ENCODE measurements at places on chromosomes 6 and 20.

DNA sequence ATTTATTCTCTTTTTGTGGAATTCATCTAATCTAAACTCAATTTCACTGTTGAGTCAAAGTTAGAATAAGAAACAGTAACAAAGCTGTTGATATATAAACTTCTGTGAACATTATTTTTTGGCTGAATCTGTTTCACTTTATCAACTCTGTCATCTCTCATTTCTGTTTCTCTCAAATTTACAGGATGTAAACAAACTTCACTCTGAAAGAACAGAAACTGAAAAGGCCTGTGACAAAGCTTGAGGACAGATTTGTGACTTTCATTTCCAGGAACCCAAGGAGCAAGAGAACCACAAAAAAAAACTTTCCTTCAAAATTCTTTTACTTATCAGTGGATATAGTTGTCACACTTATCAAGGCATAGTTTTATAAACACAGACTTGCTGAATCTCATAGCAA lies 447.9 kb upstream of the OPRM1 start:
- no peak for DNase-seq

DNA sequence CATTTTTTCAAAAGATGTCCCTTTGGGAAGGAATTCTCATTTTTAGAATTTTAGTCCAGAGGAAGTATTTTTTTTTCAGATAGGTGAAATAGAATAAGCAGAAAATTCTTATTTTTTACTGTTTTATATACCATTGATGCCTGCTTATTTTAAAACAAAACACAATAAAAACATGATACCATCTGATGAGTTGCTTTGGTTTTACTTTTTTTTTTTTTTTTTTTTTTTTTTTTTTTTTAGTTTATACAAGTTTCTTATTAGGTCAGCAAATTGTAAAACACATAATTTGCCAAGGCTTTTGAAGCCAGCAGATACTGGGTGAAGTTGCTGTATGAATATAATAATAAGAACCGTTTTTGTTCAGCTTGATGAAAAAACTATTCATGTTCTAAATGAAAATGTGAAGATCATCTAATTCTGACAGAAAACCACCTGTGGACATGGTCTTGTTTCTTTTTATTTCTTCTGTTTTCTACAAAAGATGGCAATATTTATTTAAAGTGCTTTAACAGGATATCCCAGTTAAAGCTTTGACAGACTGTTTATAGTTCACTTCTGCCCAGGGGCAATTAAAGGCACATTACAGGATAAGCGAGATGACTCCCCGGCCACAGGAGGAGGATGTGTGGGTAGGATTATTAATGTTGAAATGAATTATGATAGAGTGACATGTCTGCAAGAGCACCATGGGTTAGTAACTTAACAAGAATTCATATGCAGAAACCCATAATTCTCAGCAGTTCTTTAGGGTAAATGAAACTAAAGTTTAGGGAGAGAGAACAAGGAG lies 31.1 kb downstream of the MYB start:
- no peak for DNase-seq

- no peak for DNase-seq
Measured at GRCh38 chr6:6486595-6486994, 101.9 kb upstream of the LY86 start.

GRCh38 chr6:24500683-24501082 lies 5.9 kb downstream of the ALDH5A1 start:
- DNase-seq = no peak

DNA sequence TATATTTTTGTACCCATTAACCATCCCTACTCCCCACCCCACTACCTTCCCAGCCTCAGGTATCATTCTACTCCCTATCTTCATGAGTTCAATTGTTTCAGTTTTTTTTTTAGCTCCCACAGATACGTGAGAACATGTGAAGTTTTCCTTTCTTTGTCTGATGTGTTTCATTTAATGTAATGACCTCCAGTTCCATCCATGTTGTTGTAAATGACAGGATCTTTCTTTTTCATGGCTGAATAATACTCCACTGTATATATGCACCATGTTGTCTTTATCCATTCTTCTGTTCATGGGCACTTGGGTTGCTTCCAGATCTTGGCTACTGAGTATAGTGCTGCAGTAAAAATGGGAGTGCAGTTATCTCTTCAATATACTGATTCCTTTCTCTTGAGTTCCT lies 63.5 kb downstream of the MYO6 start:
- DNase-seq = no peak

DNA sequence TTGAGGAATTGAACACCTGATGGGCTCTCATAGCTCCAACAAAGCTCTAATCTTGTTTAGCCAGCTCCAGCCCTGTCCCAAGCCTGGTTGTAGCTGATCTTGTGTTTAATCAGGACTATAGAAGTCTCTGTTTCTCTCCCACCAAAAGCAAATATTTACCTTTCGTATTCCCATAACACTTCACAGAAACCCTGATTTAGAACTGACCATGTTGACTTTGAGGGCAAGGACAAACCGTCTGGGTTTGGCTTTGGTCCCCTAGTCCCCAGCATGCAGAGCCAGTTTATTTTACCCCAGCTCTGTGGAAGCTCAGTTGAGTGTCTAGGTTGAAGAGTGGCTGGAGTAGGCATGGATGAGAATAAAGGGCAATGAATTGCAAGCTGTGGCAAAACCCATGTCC lies 18.0 kb upstream of the SIM1 start:
- DNase-seq = no peak

- no peak for DNase-seq
Measured at GRCh38 chr20:49712996-49713752, 504 bp downstream of the B4GALT5 start.

DNA sequence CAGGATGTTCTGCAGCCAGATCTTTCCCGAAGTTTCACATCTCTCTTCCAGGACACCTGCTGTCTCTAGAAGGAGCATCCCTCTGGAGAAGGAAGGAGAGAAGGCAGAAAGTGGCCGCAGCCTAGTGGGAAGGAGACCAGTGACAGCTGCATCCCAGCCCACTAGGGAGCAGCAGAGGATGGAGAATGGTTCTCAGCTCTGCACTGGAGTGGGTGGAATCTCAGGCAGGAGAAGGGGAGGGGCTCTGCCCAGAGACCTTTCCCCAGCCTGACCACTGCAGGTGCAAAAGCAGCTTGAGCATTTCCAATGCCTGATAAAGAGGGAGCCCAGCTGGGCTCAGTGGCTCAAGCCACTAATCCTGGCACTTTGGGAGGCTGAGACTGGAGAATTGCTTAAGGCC lies 32.3 kb downstream of the NCR2 start:
- DNase-seq = no peak

GRCh38 chr20:37257988-37258387 lies 3.6 kb downstream of the GHRH start:
- DNase-seq = no peak

Measured in activated CD8-positive, alpha-beta memory T cell treated with anti-CD3 and anti-CD28 coated beads for 4 hours (primary cell).